ENCODE measurements at places on chromosomes 2 and 18.

DNA sequence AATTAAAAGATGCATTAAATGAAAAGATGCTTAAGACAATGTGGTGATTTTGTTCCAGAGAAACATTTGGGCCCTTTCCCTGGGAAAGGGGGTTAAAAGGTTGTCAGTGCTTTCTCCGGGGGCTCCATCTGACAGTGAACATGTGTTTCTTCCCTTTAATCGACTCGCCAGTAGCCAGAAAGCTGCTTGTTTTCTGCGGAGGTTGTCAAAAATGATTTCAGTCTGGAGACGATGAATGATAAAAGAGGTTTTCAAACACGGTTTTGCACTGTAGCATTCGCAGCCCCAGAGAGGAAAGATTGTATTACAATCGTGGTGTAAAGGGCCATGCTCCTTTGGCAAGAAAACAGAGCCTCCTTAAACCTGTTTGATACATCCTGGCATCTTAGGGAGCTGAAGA is 111.5 kb upstream of the MEIS1 start:
- DNase-seq, result no peak

DNA sequence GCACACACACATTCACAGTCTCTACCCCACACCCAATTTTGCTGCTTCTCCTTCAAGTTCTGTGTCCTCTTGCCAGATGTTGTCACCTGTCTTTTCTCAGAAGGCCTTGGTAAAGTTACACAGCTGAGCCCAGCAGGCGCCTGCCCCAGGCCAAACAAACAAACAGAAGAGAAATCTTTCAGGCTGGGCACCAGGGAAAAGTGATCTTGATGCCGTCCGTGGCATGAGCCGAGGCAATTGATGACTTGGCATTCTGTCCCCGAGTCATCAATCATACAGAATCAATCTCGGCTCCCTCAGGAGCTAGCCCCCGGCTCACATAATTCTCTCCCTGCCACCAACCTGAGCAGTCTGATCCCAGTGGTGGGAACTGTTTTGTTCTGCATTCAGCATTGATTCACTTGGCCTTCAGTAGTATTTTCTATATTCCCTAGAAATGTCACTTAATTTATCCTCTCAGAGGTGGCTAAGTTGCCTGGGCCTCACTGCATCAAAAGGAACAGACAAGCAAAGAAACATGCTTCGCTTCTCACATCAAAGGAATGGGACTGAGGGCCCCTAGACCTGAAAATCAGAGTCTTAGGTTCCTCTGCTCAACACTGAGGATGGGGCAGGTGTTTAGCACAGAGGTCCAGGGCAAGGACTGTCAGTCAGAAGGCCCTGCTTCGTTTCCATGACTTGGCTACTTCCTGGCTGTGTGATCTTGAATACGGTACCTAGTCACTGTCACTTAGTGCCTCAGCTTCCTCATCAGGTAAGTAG is 278.8 kb upstream of the CELF4 start:
- DNase-seq, result no peak

GRCh38 chr18:41769265-41769664 is 185.8 kb upstream of the PIK3C3 start:
- DNase-seq, result no peak

DNA sequence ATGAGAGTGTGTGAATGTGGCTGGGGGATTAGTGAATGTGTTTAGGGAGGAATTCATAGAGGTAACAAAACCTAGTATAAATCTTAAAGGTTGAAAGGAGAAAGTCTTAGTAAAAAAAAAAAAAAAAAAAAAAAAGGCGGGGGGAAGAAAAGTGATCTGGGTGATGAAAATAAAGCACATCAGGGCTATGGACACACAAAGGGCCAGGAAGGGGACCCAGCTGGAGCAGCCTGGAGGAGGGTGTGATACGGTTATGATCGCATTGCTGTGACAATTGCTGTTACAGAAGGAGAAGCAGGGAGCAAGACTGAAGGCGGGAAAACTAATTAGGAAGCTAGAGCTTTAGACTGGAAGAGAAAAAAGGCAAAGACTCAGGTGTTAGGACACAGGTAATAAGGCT is 85.4 kb downstream of the DLGAP1 start:
- no peak for DNase-seq

DNA sequence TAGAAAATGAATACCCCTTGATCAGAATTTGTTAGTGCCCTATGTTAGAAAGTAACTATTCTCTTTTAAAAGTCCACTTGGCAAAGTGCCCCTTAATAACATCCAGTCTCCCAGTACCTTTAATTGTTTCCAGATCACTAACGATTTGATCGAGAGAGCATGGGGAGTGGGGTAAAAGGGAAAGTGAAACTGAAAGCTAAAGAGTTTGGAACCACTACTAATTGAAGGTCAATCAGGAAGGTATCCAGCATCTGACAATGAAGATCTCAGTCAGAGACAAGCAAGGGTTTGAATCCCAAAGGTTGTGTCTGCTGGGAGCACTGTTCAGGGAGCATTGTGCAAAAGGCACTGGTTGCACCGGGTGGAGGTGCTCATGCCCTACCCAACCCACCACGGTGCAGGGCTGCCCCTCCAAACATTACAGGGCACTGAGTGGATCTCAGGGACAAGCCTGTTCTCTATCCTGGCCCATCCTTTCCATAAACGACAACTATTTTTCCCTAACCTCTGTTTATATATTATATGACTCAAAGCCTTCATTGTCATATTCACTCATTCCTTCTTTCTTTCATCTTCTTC is 14.6 kb upstream of the RIT2 start:
- no peak for DNase-seq

DNA sequence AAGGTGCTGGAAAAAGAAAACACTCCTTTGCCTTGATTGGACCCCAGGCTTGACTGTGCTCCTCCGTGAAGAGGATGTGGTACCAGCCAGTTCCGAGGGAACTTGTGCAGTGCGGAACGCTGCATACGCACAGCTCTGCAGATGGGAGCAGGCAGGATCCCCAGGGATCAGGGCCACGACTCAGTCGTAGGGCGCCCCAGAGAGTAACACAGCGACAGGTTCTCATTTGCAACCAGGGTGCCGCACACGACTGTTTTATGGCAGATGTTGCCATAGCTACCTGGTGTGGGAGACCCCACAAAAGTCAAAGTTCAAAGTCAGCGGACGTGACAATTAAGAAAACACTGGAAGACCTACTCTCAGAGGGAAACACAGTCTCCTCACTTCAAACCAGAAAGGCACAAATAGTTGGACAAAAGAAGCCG is 779 bp downstream of the MALL start:
- DNase-seq, result no peak

DNA sequence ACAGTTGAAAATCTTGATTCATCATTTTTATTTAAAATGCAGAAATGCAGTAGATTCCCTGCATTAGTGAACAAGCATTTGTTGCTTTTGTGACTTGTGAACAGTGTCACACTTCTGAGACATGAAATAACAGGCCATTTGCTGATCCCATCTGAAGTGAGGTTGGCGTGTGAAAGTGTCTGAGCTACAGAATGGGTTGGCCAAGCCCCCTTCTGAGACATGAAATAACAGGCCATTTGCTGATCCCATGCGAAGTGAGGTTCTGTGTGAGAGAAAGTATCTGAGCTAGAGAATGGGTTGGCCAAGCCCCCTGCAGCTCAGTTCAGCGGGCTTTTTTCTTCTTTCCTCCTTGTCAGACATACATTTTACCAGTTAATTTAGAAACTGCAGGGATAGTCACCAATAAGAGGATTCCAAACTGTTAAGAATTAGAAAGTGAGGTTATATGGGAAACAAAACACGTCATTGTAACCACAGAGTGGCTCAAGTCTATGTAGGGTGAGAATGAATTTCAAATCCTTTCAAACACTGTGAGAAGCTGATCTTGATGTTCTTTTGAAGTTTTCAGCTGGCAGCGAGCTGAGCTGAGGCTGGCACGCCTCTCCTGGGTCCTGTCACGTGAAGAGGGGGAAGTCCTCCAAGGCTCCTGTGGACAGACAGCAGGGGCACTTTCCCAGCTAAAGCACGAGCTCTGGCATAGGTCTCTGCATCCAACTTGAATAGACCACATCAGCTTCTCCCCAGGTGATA is 339.2 kb upstream of the SALL3 start:
- no peak for DNase-seq

DNA sequence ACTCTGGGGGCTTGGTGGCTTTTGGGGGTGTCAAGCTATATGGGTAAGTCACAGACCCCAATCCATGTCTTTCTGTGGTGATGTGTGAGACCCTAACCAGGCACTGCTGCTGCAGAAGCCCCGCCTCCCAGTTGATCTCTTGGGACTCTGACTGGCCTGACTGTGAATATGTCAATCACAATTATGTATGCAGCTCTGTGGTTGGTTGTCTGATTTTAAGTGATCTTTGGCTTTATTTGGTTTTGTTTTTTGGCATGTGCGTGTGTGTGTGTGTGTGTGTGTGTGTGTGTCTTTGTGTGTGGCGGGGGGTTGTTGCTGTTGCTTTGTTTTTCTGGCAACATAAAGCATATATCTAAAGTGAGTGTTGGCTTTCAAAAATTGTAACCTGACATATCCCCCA is 78.5 kb upstream of the GLS start:
- peak; percentile 9 for DNase-seq

GRCh38 chr2:68837861-68838341 is 33.3 kb downstream of the BMP10 start:
- DNase-seq, result no peak

GRCh38 chr2:222399038-222399783 is 25.1 kb upstream of the SGPP2 start:
- no peak for DNase-seq

DNA sequence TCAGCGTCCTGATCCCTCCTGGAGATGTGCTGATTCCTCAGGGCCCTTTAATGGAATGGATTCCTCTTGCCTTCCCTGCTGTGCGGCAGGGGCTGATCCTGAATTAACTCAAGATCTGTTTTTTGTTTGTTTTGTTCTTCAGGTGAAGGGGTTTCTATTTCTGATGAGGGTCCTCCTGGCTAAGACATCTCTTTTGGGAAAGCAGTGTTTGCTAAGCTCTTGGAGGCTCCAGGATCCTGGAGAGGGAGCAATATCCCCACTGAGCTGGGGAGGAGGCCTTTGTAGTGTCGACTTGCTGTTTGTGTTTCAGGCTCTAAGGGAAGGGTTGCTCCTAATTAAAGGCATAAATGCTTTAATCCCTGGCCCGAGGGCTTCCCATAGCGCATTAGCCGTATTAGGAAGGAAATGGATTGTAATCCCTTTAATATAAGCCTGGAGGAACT is 65.3 kb upstream of the FOXI3 start:
- no peak for DNase-seq

- DNase-seq, result no peak
Measured at GRCh38 chr18:48786455-48787202, 164.1 kb downstream of the SMAD7 start.

DNA sequence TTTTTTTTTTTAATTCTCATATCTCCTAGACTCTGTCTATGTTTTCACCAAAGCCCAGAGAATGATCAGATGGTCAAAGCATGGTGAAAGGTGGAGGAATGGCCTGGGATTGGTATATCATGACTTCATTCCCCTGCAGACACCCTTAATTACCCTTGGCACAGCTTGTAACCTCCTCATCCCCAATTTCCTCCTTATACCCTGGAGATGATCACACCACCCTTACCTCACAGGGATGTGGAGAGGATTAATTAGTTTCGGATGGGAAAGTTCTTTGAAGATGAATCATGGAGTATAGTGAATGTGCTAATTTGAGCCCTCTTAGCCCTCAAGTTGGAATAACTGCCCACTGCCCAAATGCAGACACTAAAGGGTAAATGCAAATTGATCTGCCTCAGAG is 138.0 kb upstream of the LYPD6 start:
- DNase-seq, result no peak

DNA sequence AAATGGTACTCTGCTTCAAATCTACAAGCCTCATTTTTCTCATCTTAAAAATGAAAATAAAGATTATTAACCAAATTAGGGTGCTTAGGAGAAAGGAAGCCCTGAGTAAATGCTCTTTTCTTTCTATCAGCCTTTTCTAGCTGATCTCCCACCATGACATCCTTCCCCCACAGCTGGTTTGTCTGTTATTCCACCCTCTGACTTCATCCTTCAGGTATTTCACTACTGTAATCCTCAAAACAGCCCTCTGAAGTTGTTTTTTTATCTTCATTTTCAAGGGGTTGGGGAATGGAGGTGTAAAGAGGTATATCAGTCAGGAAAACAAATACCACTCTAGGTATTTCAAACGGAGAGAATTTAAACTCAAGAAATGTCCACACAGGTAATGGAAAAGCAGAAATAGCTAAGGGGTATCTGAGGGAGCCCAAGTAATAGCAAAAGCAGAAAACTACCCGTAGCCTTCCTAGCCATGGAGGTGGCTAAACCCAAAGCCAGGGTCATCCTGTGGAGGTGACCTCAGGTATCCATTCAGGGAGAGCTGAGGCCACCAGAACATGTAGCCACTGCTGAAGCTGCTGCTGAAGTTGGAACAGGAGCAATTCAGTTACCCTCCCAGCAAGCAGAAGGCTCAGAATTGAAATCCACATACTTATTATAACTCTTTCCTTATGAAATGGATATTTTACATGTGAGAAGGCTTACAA is 990.9 kb upstream of the ACVR2A start:
- DNase-seq, result no peak

DNA sequence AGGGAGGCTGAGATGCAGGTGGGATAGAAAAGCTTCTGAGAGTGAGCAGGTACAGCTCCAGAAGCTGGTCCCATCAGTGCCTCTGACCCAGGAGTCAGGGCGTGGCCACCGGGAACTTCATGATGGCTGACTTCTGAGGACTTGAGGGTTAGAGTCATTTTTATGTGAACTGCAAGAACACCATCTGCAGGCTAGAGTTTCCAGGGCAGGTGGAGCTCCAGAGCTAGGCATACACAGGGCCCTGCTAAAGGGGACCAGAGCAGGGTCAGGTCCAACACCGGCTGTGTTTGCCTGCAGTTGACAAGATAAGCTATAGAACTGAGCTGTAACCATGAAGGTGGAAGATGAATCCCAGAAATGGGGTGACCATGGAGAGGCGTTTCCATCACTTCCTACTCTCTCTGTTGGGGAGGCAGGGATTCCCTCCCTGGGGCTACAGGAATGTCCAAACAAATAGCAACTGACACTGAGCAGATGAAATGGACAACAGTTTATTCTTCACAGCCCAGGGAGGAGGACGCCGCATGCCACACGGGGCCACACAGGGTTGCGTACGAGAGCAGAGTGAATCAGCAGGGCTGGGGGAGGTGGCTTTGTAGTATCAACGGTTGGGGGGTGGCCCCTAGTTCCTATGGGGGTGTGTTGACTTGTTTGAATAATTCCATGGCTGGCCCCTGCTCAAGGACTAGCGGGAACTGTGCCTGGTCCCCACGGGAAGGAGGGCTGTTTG is 77.6 kb upstream of the ZNF516 start:
- DNase-seq, result no peak
